Activated CD8-positive, alpha-beta memory T cell treated with anti-CD3 and anti-CD28 coated beads for 36 hours (primary cell): ENCODE measurements at places on chromosomes 7 and 10. TPM values are rescaled to one million over a fixed set of nuclear protein-coding genes. Genes with fewer than 3 reads are reported as not detected.

Gene CPEB3
- total RNA-seq, result 1.8 TPM

Gene TRIM4
- total RNA-seq, result 25.5 TPM

Gene NUTM2D
- 1.6 TPM for total RNA-seq

Gene VSTM4
- 0.06 TPM for total RNA-seq

Gene CFAP70
- total RNA-seq, result 0.72 TPM

Gene SFTPA1
- total RNA-seq, result not detected

Gene STEAP4
- not detected for total RNA-seq

Gene C10orf95
- 0.40 TPM for total RNA-seq

Gene CALHM1
- total RNA-seq, result not detected

Gene CYP3A5
- not detected for total RNA-seq

Gene GPR85
- total RNA-seq, result not detected

Gene EBLN1
- not detected for total RNA-seq
